ENCODE measurements at places on chromosomes 3 and 15.

DNA sequence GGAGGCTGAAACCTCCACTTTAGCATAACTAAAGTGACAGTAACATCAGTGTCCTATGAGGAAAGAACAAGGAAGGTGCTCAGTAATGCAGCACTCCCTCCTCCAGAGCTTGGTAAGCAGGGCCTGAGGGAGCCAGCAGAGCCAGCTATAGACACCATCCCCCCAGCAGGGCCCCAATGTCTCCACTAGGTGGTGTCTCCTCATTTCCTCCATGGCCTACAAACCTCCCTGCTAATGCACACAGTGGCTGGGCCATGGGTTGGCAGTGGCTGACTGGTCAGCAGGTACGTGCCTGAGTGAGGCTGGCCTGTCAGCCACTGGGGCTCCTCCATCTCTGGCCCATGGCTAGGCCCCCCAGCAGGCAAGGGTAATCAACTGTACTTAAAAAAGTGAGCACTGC, 13.6 kb downstream of the MRPS25 start:
- peak; percentile 73 for DNase-seq

DNA sequence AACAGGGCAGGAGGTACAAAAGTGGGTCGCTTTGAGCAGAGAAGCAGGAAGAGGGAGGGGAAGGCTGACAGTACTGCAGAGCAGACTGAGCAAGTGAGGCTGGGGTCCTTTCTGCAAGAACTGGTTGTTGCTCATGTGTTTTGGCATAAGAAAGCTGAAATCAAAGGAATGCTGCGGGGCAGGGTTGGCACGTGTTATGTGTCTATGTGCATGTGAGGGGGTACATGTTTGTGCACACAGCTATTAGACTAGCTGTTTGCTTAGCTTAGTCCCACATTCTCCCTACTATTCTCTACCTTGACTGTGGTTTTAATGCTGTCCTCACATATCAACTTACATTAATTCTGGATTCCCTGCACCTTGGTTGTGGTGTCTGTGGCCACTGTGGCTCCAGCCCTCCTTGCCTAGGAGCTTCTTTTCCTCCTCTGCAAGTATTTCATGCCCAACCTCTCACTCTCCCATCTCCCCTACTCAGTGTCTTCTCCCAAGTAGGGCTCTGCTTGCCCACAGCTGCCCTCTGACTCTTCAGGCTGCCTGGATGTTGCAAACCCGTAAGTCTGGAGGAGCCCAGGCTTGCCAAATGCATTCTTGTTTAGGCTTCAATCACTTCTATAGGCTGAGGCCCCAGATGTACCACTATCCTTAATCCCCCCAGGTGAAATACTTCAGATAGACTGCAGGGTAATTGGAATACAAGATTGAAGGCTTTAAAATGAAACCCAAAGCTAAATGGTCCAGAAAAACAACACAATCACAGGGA, 4.8 kb downstream of the TAGLN3 start:
- no peak for DNase-seq

DNA sequence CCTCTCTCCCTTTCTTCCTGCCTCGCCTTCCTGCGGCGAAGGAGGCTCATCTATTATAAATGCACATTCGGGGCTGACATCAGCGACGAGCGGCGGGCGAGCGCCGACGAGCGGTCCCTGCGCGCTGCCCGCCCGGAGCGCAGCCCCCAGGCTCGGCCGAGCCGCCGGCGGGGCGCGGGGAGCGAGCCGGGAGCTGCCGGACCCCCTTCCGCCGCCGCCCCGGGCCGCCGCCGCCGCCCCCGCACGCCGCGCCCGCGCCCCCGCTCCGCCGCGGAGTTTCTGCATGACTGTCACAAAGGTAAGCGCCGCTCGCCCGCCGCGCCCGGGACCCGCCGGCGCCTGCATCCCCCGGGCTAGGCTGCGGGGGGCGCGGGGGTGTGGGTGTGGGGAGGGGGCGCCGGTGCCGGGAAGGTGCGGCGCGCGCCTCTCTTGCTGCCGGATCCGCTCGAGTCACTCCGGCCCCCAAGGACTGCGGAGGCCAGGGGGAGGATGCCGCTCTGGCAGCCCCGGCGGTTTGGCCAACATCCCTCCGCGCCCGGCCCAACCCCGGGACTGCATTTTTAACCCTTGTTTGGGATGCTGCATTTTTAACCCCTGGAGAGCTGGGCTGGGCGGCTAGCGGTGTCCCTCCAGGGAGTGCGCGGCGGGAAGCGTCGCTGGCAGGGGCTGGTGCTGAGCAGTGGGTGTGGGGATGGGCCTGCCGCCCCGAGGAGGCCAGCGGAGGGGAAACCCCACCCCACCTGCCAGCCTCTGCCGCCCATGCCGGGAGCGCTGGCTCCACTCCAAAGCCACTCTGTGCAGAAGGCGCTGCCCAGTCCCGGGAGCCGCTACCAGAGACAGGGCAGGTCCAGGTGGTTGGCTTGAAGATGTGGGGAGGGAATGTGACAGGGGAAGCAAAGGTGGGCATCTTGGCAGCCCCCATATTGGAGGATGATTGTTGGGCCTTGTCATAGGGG, at the start of gene CORO2B:
TSS of gene CORO2B (plus strand) at position 14 of the 956 bp plus-strand sequence. CDS start at position 284, 270 bp downstream.
- no peak for DNase-seq

DNA sequence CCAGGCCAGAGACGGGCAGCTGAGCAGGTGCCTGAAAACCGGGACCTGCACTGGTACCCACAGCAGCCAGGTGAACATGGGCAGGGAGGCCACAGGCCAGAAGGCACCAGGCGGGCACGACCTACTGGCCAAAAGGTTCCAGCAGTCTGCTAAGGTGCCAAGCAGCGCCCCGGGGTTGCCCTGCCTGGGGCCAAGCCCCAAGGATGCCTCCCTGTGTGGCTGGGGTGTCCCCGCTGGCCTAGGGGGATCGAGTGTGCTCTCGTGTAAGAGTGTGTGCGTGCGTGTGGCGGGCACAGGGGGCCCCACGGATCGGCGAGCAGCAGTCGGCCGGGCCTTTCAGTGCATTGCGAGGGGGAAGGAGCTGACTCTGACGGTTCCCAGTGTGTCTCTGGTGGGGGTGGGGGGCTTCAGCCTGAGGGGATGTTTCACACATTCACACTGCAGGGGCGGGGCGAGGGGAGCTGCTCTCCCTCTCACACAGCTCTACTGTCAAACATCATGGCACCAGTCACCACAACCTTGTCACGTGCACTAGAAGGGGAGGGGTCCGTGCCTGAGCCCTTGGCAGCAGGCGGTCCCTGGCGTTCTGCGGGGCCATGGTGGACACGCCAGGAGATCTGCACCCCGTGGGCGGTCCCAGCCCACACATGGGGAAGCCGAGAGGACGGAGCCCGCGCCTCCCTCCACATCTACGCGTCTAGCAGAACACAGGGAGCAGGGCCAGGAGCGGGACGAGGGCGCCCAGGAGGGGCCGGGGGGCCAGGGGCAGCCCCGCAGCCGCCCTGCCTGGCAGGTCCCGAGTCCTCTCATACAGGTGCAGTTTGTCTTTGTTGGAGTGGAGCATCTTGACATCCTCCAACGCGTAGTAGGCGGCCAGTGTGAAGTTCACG, 44.5 kb downstream of the RGMA start:
- no peak for DNase-seq

- no peak for DNase-seq
These were observed 25.6 kb downstream of the TEX9 start for GRCh38 chr15:56390739-56391267.

- no peak for DNase-seq
These were observed 162.5 kb upstream of the BFSP2 start for GRCh38 chr3:133237380-133237779.

- DNase-seq: no peak
These were observed 23.5 kb downstream of the CHP1 start for GRCh38 chr15:41254560-41254959.

- DNase-seq: no peak
These were observed 23.1 kb upstream of the GABPB1 start for GRCh38 chr15:50377867-50378751.

- no peak for DNase-seq
These were observed 675.4 kb upstream of the SGO1 start for GRCh38 chr3:20861454-20861853.

- no peak for DNase-seq
These were observed 442.2 kb downstream of the SHQ1 start for GRCh38 chr3:72405943-72406566.

DNA sequence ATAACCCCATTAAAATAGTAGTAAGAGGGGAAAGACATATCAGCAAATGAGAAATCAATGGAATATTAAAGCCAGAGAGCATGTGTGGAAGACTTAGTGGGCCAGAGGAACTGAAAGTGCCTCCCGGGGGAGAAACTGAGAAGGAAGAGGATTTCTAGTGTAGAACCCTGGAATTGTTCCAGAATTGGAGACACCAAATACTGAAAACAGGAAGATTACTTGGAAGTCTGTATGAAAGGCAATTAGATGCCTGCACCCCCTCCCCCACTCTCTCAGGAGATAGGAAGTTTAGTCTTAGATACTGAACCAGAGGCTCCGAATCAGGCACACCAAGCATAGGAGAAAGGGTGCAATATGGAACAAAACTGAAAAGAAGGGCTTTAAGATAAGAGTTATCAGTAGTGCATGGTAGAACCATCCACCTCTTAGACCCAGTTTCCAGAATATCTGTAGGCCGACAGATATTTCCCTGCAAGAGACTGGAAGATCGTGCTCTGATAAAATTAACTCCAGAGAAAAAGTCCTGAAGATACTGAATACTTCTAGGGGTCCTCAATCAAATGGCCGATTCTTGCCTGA, 32.4 kb downstream of the KLHL18 start:
- DNase-seq: no peak

- no peak for DNase-seq
These were observed 523.0 kb downstream of the NTRK3 start for GRCh38 chr15:87733541-87733941.

- DNase-seq: no peak
These were observed 127.0 kb downstream of the STAG1 start for GRCh38 chr3:136624894-136625815.

GRCh38 chr3:52831500-52832301, 1.2 kb upstream of the ITIH4 start:
- no peak for DNase-seq

- DNase-seq: peak; percentile 44
These were observed 103.0 kb upstream of the TBL1XR1 start for GRCh38 chr3:177300039-177300833.
